ENCODE measurements at places on chromosomes 3 and 15. TPM values are rescaled to one million over a fixed set of nuclear protein-coding genes. Genes with fewer than 3 reads are reported as not detected.

DNA sequence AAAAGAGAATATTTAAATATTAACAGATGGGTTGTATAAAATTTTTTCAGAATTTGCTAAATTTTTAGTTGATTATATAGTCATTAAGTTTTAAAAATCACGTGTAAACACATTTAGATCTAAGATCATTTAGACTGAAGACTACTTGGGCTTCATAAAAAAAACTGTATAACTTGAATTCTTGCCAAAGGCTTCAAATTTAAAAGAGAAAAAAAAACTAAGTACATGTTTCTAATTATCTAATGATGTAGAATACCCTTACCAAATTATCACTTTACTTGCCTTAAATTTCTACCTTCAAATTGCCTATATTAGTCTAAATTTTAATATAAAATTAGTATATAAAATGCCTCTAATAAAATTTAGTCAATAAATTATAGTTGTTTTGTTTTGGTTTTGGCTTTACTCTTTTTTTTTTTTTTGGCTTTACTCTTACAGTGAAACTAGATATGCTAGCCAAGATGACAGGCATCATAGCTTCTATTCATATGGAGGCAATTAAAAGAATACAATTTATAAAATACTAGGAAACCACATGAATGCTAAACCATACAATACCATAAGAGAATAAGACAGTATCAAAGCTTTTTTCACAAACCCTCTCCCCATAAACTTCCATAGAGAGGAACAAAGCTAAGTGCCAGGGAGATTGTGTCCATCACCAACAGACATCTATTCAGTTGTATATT lies 183.1 kb upstream of the KCNMB2 start:
- no peak for DNase-seq

Gene PLA2G4E
- 0.09 TPM for total RNA-seq

DNA sequence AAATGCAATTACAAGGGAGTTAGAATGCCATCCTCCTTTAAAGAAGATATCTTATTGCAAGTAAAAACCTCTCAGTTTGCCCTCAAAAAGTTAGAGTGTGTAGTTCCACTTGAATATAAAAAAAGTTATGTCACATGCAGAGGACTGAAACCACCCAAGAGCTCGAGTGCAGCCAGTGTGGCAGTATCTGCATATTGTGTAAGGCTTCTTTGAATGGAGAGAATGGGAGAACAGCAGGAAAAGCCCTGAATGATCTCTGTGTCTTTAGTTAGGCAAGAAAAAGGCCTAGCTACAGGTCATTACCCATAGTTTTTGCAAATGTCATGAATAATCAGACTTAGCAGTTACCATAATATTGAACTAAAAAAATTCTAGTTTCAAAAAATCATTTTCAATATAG lies 13.9 kb upstream of the TEX9 start:
- DNase-seq: no peak

- no peak for DNase-seq
Observed at GRCh38 chr3:86785386-86785785, 205.6 kb downstream of the VGLL3 start.

GRCh38 chr15:57382215-57382614 lies 5.9 kb downstream of the CGNL1 start:
- no peak for DNase-seq

Gene FOXB1
- not detected for total RNA-seq

DNA sequence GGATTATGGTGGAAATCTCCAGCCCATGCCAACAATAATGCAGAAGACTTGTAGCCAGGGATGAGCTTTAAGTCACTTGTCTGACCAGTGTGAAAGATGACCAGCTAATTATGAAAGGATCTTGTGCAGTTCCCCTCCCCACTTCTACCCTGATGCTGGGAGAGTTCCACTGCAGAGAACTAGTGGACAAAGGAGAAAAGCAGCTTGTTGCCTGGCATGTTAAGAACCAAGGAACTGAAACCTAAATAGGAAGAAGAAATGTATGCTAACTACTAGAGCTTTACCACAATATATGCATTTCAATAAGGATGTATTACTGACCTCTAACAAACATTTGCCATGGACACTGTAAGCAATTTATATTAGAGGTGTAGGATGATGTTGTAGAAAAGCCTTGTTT lies 52.2 kb upstream of the CSTA start:
- DNase-seq: no peak
